ENCODE measurements at places on chromosomes 6 and 20.

DNA sequence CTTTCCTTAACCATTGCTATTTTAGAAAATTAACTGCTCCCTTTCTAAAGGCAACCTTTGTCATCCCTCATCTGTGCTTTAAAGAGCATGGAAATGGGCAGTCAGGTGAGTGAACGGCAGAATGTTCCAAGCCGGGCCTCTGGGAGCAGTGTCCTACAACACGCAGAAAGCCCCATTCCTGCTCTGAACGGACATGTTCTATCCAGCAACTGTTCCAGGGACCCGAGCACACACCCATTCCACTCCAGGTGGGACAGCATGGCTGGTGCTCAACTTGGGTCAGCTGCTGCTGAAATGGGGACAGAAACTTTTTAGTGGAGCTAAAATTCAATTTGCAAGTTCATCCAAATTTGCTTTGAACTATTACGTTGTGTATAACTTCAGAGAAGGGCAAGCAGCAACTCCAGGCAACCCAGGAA lies 26.7 kb downstream of the DIDO1 start:
- DNase-seq = no peak

DNA sequence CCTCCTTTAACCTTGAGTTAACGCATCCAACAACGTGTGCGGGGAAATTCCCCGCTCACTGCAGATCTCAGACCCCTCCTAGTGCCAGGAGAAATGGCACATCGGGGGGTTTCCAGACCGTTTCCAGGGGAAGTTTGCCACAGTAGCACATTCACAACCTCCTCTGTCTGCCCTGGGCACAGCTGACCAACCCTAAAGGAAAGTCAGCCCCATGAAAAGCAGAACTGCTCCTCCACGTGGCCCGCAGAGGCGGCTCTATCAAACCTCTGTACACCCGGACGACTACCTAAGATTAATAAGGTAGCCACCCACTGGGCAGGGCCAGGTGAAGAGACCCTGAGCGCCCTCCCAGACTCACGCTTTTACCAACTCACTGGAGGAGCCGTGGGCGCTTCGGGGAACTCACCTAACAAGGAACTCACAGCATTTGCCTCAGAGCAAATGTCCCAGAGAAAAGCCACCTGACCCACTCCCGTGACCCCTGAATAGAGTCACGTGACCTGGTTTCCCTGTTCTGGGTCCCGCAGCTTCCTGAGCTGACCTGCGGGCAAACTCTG lies 93.1 kb downstream of the PRND start:
- peak; percentile 65 for DNase-seq

DNA sequence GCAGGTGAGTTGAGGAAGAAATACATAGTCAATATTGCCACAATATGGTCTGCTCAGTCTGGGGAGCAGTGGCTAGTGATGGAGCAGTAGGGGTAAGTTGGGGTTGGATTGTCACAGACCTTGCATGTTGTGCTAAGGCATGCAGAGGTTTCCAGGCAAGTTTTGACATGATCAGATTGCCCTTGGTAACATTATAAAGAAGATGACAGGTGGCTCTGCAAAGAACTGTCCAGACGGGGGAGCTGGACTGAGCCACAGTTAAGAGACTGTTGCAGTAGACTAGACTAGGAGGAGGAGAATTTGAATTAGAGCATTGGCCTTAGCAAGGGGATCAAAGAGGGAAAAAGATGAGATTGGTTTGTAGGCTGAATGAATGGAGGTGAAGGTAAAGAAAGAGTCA lies 23.4 kb downstream of the ATRN start:
- DNase-seq = no peak

- DNase-seq = no peak
Observed at GRCh38 chr6:150252714-150253444, 110.0 kb downstream of the PPP1R14C start.

GRCh38 chr6:165729307-165729936 lies 66.4 kb upstream of the PDE10A start:
- no peak for DNase-seq
